ENCODE measurements at places on chromosomes 6 and 20.

DNA sequence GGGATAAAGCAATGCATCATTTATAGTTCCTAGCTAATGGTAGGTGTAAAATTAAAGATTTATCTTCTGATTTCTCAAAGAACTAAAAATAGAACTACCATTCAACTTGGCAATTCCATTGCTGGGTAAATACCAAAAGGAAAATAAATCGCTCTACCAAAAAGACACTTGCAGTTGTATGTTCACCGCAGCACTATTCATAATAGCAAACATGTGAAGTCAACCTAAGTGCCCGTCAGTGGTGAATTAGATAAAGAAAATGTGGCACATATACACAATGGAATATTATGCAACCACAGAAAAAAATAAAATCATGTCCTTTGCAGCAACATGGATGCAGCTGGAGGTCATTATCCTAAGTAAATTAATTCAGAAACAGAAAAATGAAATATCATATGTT, 279.8 kb upstream of the PRND start:
- no peak for DNase-seq

GRCh38 chr6:91822581-91822980, 1235.7 kb upstream of the MAP3K7 start:
- DNase-seq, result no peak

- DNase-seq, result no peak
Measured at GRCh38 chr20:39458452-39458851, 496.3 kb downstream of the DHX35 start.

DNA sequence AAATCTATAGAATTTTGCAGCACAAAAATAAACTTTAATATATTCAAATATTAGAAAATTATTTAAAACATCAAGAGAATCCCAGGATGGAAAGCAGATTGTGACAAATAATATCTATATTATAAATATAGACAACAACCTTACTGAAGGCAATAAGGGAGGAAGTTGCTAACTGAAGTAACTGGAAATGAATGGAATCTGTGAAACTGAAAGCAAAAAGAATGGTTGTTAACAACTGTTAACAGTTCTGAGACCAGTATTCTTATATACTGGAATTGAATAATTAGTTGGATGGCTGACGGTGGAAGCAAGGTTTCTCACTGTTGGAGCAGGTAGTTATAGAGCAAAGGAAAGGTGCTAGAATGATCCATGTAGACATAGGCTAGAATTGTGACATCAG, 220.4 kb downstream of the PLCB1 start:
- DNase-seq, result no peak

- DNase-seq, result no peak
Measured at GRCh38 chr6:1698527-1698926, 88.8 kb downstream of the FOXC1 start.

GRCh38 chr6:87574237-87574804, 15.5 kb downstream of the RARS2 start:
- no peak for DNase-seq

DNA sequence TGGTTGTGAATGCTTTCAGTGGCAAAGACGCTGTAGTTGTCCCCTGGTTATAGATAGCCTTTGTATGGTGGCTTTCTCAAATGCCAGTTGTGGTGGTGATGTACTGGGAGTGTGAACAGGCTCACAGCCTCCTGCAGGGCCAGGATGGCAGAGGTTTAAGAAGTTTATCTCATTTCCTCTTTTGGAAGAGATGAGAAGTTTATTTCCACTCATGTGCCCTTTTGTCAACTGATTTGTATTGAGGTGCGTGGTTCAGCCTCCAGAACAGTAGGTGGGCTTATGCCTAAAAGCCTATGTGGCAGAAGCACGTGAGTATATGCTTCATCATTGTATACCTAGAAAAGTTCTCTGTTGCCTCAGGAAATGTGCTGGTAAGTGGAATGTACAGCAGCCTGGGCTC, 13.7 kb upstream of the ZFP57 start:
- DNase-seq, result no peak

DNA sequence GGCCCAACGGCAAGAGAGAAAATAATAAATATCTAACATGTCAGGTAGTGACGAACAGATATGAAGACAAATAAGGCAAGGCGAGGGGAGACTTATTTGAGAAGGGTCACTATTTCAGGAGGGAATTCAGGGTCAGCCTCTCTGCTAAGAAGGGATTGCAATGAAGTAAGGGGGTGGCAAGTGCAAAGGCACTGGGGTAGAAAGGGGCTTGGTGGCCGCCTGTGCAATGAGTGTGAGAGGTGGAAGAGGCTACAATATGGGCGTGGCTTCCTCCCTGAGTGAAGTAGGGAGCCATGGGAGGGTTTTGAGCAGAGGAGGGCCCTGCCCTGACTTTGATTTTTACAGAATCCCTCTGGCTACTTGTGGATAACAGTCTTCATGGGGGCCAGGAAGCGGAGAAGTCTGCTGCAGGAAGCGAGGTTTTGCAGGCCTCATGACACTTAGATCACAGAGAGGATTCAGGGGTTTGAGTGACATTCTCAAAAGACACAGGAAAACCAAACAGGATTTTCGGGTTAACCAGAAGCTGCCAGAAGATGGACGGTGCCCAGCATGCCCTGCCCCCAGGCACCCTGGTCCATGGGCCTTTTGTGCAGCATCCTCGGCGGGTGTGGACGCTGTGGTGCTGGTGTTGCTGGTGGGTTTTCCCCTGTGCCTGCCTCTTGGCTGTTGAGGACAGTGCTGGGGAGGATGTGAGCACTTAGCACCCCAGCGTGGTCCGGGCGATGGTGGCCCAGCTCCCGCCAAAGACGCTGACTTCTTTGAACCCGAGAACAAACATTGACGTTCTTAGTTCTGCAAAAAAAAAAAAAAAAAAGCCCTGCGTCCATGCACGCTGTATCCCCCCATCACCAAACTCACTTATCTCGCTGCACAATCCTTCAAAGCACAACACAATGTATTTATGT, 124.2 kb upstream of the PTPN1 start:
- no peak for DNase-seq

DNA sequence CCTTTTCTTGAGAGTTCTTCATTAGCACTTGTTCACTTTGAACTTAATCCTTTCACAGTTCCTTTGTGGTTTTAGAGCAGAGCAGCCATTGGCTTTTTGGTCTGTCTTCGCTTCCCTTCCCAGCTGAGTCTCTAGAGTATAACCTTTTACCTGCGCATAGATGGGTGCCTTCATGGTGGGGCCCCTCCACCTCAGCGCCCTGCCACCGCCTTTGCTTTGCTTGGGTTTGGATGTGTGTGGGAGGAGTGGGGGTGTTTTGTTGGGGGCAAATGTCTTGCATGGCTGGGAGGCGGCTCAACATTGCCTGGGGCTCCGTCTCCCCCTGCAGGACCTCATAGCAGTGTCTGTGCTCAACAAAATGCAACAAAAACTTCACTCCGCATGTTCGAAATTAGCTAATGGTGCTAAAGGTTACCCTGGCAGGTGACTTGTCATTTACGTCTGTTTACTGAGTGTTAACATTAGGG, 11.9 kb downstream of the PYGB start:
- DNase-seq, result no peak

GRCh38 chr6:14058029-14058695, 59.4 kb upstream of the CD83 start:
- no peak for DNase-seq

GRCh38 chr6:140107216-140107615, 732.8 kb upstream of the CITED2 start:
- no peak for DNase-seq

- DNase-seq, result no peak
Measured at GRCh38 chr20:57089699-57090144, 176.7 kb downstream of the BMP7 start.

GRCh38 chr6:14693301-14694192, 552.3 kb upstream of the JARID2 start:
- no peak for DNase-seq

GRCh38 chr6:89433252-89434149, 549 bp downstream of the ANKRD6 start:
- no peak for DNase-seq

GRCh38 chr20:57053793-57054552, 212.5 kb downstream of the BMP7 start:
- no peak for DNase-seq

DNA sequence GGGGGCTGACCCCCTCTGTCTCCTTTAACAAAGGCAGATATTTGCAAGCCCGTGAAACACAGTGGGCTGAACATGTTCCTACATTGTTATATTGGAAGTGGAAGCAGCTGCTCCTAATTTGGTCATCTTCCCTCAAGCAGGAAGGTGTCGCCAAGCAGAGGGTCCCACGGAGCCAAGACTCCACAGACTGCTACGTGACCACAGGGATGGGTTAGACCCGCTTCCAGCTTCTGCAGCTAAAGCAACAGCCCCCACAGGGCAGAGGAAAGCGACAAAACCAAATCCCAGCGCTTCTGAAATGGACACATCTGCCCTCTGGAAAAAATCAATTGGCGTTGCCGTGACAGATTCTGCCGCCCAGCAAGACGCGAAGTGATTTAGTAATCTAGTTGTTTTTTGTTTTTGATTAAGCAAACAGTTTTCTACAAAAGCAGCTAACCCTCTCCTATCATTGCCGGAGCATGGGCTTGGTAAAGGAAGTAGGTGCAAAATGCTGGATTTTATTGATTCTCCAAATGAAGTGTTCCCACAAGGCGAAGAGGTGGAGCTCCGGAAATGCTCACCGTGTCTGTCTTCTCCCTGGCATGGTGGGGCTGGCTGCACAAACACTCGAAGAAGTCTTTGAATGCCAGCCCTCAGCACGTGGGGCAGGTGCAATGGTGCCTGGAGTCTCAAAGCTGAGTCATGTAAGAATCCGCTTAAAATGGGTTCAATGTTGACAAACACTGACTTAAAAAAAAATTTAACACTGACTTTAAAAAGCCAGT, 79.4 kb upstream of the FRMD1 start:
- DNase-seq, result no peak

DNA sequence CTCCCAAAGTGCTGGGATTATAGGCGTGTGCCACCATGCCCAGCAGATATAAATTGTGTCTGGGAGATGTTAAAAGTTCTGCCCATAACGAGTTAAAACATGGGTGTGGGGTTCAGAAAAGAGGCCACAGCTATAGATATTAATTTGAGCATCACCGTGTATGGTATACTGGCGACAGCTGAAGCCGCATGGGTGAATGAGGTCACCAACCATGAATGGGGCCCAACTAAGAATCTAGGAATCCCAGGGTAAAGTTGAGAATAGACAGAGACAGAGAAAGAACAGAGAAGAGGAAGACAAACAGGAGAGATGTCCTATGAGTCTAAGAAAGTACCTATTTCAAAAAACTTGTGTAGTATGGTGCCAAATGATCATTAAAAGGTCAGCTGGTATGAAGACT, 50.9 kb downstream of the ILRUN start:
- no peak for DNase-seq

GRCh38 chr6:116244284-116244683, 9.6 kb downstream of the TSPYL4 start:
- DNase-seq, result no peak

DNA sequence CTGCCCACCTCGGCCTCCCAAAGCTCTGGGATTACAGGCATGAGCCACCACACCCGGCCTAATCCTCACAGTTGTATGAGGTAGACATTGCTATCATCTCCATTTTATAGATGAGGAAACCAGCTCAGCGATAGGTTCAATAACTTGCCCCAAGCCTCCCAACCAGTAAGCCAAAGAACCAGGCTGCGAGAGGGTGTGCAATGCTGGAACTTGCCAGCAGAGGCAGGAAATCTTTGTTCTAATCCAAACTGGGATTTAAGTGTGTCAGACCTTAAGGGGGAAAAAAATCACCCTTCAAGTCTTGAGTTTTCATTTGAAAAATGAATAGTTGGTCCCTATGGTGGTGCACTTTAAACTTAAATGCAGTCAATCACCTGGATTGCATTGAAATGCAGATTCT, 20.1 kb upstream of the RNGTT start:
- peak; percentile 33 for DNase-seq

- DNase-seq, result no peak
Measured at GRCh38 chr20:44247131-44247571, at the start of gene GDAP1L1. TSS of gene GDAP1L1 (plus strand) at chr20:44247308. CDS start at chr20:44247335, 27 bp downstream.

DNA sequence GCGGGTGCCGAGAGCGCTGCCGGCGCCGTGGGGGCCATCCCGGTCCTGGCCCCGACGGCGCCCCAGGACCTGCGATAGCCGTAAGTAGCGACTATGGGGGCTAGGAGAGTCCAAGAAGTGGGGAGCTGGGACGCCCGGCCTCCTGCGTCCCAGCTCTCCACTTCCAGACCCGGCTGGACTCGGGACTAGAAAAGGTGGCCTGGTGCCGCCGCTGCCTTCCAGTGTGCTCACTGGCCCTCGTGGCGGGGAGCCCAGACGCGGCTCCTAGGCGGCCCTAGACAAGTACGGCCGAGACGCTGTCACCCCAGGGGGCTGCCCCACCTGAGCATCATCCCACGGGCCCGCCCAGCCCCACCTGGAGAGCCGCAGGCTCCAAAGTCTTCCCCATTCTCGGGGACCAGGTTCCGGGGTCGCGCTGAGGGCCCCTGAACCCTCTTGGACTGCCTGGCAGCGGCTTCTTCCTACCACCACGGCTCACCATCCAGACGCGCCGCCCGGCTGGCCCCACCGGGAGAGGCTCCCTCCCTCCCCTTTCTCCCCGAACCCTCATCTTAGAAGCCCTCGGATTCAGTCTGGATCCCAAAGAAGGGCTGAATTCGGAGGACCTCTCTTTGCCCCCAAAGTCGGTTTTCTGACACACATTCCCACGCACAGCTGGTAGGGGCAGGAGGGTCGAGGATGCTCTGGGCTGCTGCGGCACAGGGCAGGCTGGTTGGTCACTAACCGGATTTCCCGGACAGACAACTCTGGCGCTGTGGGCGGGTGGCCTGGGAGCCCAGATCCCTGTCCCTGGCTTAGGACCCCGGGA, 870 bp upstream of the MDFI start:
- no peak for DNase-seq

GRCh38 chr6:127608554-127609270, 31.7 kb downstream of the C6orf58 start:
- DNase-seq, result no peak

DNA sequence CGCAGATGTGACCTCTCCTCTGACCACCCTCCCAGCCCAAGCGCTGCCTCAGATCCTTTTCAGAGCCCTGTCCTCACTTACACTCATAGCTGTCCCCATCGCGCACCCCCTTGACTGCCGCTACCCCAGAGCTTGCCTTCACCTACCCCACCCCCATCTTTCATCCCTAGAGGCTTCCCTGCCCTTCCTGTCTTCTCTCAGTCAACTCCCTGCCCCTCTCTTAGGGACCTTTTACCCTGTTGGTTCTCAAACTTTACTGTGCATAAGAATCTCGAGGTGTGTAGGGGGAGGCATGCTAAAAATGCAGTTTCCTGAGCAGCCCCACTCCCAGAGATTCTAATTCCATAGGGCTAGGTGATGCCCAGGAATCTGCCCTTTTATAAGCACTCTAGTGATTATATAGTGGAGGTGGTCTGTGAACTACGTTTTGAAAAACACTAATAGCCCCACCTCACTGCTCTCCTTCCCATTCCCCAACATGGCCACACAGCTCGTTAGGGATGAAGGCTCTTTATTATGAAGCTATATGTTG, 725 bp downstream of the TM9SF4 start:
- no peak for DNase-seq

DNA sequence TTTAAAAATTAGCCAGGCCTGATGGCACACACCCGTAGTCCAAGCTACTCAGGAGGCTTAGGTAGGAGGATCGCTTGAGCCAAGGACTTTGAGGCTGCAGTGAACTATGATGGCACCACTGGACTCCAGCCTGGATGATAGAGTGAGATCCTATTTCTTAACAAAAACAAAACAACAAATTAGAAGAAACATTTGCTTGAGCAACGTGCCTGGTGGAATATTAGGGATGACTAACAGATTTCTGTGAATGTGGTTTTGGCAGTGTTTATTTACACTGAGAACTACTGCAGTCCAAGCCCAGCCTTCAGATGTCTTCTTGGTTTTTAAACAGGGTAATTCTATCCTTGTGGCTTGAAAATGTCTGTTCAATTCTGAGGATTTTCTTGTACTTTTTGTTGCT, 9.2 kb downstream of the PPP1R3G start:
- peak; percentile 74 for DNase-seq
